Activated CD8-positive, alpha-beta memory T cell treated with anti-CD3 and anti-CD28 coated beads for 24 hours (primary cell): ENCODE measurements at places on chromosomes 16 and 17.

DNA sequence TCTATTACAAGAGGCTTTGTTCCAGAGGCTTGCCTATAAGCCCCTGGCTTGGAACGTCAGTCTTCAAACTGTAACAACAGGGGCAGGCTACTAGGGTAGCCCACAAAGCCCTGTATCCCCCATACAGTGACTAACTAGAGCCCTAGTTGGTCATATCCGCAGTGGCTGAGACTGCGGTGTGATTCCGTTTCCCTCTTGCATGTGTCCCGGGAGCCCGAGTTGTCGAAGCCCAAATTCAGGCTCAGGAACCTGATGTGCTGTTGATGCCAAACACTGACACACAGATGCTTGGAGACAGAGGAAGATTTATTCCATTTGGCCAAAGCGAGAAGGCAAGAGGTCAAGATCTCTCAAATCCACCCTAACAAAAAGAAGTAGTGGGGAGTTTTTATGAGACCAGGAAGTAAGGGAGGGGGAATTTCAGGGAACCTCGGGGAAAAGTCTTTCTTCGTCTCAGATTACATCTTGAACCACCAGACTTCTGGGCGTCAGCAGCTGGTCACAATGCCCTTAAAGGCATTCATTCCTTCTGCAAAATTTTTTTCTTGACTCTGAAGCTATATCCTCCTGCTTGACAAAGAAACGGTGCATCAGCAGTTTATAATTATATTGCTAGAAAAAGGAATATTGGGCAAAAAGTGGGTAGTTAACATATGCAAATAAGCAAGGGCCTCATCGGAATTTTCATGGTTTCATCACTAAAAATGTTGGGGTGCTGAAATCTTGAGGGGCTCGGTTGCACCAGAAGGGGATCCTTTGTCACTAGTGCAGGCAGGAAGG lies 879 bp downstream of the SLFN5 start:
- peak; percentile 81 for DNase-seq

GRCh38 chr17:22703786-22704441 lies 1011.6 kb downstream of the KCNJ18 start:
- no peak for DNase-seq

GRCh38 chr17:42672038-42672437 lies 4.8 kb downstream of the PLEKHH3 start:
- no peak for DNase-seq

GRCh38 chr16:2716948-2717347 lies 3.1 kb downstream of the PRSS27 start:
- no peak for DNase-seq

DNA sequence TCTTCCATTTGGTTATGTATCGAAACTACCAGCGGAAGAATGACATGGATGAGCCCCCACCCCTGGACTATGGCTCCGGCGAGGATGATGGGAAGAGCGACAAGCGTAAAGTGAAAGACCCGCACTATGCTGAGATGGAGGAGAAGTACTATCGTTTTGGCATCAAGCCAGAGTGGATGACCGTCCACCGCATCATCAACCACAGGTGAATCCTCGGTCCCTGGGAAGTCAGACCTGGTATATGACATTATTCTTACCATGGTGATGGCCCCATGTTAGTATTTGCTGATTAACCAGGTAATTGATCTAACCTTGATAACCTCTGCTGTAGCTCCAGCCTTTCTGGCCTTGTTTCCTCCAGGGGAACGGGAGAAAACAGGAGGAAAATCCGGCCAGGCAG lies 8.5 kb downstream of the CHD3 start:
- DNase-seq, result no peak

DNA sequence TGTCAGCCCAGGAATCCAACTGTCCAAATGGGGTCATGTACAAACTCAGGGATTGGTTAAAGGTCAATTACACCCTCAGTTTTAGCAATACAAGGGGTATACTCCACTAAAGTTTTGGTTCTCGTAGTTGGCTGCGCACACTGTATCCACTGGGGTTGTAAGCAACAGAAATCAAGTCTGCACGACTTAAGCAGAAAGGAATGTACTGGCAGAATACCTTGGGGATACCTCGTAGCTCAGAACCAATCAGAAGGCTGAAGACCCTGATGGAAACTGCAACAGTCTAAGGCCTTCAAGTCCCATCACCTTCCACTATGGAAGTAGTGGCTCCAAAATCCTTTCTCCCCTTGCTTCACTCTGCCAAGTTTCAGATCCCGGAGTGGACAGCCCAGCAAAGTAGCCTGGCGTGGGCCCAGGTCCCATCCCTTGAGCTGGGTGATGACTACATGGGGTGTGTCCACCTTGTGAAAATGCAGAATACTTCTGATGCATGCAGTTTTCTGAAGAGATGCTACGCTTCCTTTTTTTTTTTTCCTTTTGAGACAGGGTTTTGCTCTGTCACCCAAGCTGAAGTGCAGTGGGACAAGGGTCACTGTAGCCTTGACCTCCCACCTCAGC lies 21.1 kb upstream of the RPH3AL start:
- no peak for DNase-seq

GRCh38 chr17:57595947-57596695 lies 149.0 kb downstream of the CCDC182 start:
- DNase-seq, result no peak

DNA sequence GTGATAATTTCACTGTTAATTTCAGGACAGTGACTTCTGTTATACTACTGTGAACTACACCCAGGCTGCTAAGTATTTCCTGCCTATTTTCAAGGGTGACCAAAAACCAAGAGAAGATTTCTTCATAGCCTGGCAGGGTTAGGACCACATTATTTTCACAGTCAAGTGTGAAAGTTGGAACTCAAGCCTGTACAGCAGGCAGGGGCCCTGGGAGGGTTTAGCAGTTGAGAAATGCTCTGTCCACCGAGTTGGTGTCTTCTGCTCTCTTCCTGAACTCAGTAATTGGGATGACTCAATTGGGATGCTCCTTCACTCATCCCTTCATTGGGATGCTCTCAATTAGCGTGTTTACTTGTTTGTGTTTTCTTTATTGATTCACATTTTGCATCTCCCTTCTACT lies 347.3 kb upstream of the CDH11 start:
- DNase-seq, result no peak

- DNase-seq, result peak; percentile 98
Observed at GRCh38 chr17:38351412-38352222, at the start of gene SOCS7. Gene SOCS7, plus strand, starts transcription at chr17:38351844. Its CDS starts 209 bp downstream, at chr17:38352053.

DNA sequence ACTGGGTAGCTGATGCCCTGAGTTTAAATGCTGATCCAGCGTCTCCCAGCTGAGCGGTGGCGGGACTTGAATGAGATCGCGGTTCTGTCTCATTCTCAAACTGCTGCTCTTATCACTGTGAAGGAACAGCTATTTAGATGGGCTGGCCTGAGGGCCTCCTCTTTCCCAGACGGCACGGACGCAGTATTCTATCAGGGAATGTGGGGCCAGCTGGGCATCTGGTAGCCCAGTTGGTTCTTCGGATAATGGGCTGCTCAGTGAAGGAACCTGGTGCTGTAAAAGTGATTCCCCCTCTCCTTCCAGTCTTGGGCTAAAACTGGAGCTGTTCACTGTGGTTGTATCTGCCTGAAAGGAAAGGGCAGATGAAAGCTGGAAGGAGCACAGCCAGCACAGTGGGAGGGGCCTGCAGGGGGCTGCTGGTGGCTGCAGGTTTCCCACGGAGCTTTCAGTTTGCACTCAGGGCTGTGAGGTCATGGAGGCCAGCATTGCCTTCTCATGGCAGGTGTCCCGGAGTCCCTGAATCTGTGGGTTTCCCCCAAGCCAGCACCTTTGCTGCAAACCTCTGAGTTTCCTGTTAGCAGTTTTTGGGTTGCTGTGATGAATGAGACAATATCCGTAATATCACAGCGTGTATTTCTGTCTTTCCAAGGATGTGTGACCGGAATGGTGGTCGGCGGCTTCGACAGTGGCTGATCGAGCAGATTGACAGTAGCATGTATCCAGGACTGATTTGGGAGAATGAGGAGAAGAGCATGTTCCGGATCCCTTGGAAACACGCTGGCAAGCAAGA lies 3.6 kb downstream of the IRF8 start:
- peak; percentile 77 for DNase-seq

DNA sequence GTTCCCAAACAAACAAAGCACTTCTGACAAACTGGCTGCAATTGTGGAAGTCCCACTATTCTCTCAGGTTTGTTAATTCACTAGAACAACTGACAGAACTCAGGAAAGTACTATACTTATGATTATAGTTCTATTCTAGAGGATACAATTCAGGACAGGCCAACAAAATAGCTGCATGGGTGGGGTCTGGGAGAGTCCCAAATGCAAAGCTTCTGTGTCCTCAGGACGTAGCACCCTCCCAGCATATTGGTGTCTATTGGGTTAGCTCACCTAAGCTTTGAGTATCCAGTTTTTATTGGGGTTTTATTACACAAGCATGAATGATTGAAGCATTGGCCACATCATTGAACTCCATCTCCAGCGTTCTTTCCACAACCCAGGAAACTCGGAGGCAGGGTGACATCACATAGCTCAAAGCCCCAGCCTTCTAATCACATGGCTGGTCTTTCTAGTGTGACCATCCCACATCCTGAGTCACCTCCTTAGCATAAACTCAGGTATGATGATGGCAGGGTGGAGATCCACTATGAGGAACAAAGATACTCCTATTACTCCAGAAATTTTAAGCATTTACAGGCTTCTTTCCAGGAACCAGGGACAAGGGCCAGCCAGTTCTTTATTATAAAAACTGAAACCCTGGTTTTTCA lies 43.9 kb upstream of the CCNF start:
- no peak for DNase-seq

DNA sequence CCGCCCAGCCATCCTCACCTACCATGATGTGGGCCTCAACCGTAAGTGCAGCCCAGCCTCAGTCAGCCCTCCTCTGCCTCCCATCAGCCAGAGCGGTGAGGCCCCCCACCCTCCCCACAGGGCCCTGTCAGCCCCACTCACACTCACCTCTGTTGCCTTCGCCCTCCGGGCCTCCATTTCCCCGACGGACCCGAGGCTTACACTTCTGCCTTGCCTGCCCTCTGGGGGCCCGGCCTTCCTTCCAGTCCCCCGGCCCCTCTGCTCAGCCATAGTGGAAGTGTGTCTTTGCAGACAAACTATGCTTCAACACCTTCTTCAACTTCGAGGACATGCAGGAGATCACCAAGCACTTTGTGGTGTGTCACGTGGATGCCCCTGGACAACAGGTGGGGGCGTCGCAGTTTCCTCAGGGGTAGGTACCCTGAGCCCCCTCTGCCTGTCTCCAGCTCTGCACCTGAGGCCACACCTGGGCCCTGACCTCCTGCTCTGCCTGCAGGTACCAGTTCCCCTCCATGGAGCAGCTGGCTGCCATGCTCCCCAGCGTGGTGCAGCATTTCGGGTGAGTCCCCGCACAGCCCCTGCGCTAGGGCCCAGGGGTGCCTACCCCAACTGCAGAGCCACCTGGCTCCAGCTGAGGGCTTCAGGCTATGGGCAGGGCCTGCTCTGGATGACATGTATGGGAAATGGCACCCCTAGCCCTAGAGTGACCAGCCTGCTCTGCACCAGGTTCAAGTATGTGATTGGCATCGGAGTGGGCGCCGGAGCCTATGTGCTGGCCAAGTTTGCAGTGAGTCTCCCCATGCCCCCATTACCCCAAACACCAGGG lies 4.1 kb downstream of the NDRG4 start:
- DNase-seq, result no peak

GRCh38 chr17:17754719-17755686 lies 73.7 kb downstream of the RAI1 start:
- DNase-seq, result no peak

- DNase-seq, result no peak
Observed at GRCh38 chr16:24493821-24494220, 45.5 kb upstream of the RBBP6 start.

- DNase-seq, result no peak
Observed at GRCh38 chr16:86427433-86427851, 82.9 kb upstream of the FOXF1 start.

DNA sequence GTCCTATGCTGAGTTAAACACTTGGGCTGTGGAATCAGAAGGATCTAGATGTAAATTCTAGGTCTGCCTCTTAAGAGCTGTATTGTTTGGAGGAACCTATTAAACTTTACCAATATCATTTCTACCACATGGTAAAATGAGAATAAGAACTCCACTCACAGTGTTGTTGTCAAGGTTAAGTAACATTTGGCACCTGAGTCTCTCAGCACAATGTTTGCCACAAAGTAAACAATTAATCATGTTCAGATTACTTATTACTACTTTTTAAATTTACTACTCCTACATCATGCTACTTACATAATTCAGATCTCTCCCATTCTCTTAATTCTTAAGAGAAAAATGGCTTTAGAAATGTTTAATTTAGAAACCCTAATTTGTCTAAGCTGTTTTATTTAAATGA lies 305.9 kb downstream of the CA10 start:
- DNase-seq, result no peak

- no peak for DNase-seq
Observed at GRCh38 chr16:50692999-50693781, at the start of gene NOD2. Gene NOD2, plus strand, starts transcription at chr16:50693606. Its CDS starts 5,890 bp downstream, at chr16:50699496.

DNA sequence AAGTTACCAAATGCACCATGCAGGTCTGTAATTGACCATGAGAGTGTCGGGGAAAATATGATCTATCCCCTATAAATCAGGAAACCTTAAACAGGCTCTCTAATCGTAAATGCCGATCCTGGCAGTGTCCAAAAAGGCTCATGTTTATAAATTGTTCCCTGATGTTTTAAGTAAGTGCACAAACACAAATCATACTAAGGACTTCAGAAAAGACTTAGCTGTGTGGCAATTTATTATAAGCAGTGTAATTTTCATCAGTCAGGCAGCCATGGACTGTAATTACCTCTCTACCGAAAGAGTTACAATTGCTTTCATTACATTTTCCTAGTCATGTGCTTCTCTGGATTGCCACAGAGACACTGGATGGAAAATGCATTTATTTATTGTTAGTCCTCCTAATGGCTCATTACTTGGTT lies 73.4 kb upstream of the COX10 start:
- no peak for DNase-seq

- no peak for DNase-seq
Observed at GRCh38 chr17:30950669-30951399, 20.0 kb upstream of the RNF135 start.

GRCh38 chr17:40559564-40559916 lies 5.7 kb downstream of the CCR7 start:
- DNase-seq, result no peak

DNA sequence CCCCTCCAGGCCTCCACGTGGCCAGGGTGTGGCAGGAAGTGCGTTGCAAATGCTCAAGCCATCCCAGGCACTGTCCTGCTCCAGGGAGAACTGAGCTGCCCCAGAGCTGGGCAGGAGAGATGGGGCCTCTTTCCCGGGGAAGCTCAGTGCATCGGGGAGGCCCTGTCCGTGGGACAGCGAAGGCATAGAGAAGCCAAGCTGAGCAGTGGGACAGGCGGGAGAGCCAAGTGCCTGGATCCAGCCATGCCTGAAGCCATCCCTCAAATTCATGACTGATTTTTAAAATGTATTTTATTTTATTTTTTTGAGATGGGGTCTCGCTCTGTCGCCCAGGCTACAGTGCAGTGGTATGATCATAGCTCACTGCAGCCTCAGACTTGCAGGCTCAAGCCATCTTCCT lies 25.4 kb upstream of the SSTR5 start:
- no peak for DNase-seq

- no peak for DNase-seq
Observed at GRCh38 chr16:66026211-66026610, 340.3 kb upstream of the CDH5 start.

GRCh38 chr16:8251298-8251697 lies 339.0 kb downstream of the TMEM114 start:
- no peak for DNase-seq

- DNase-seq, result peak; percentile 93
Observed at GRCh38 chr17:2029911-2030778, at the start of gene DPH1. Gene DPH1, plus strand, starts transcription at chr17:2030153. Its CDS starts 17 bp downstream, at chr17:2030170.

- DNase-seq, result no peak
Observed at GRCh38 chr17:31535581-31535981, 144.1 kb downstream of the RAB11FIP4 start.

GRCh38 chr16:76106647-76107046 lies 170.6 kb upstream of the CNTNAP4 start:
- no peak for DNase-seq

GRCh38 chr16:83051451-83051850 lies 424.7 kb downstream of the CDH13 start:
- DNase-seq, result no peak
